ENCODE measurements at places on chromosomes 11 and 22.
A peak's percentile ranks its signal among the peaks of the same experiment; 100 is the strongest.

DNA sequence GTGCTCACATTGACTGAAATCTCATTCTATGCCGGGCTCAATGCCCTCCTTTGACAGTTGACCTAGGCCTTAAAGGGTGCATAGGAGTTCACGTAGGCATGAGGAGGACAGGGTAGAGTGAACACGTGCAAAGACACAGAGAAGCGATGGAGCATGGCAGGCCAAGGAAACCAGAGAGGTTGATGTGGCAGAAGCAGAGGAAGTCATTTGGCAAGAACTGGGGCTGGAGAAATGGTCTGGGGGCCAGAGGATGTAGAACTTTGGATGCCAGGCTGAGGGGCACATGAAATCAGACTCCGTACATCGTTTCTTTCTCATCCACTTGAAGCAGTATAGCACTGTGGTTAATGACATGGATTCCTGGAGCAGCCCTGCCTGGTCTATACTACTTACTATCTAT lies 13.6 kb upstream of the ABCC8 start:
- no peak for DNase-seq

DNA sequence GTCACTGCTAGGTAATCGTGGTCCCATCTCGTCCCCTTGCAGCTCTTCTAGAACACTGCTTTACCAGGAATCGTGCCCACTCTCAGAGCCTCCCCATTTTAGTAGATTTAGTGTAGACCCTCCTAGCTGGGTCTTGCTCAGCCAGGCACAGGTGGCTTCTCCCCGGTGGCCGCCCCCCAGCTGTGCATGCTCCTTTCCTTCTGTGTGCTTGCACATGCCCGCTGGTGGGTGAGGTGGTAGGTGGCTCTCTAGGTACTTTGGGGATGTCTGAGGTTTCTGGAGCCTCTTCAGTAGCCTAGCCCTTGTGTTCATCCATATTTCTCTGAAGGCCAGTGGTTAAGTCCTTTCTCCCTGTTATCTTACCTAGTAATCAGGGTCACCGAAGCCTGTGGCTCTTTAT lies 5.6 kb downstream of the TUB start:
- DNase-seq, result no peak

- no peak for DNase-seq
Observed at GRCh38 chr22:23122216-23122957, 19.4 kb downstream of the RSPH14 start.

GRCh38 chr22:46639843-46640242 lies 19.7 kb downstream of the GRAMD4 start:
- no peak for DNase-seq

DNA sequence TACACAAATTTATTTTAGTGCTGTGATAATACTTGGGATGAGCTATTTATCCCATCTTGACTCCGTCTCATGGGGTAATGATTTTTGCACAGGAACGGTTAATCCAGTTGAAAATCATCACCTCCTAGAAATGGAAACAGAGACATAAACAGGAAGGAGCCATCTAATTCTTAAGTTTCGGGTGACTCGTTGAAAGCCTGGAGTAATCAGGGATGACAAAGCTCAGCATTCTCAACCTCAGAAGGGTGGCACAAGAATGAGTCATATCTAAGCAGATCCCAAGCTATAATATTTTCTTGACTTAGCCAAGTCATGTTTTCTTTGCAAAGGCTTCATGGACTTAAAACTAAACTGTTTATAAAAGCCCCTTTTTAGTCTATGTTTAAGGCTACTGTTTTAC lies 280.8 kb upstream of the CCDC90B start:
- no peak for DNase-seq

- peak; percentile 80 for DNase-seq
Observed at GRCh38 chr11:83612891-83613766, 327.0 kb upstream of the CCDC90B start.

GRCh38 chr11:73011126-73011817 lies 130.8 kb downstream of the FCHSD2 start:
- no peak for DNase-seq

GRCh38 chr11:118277312-118277711 lies 13.2 kb upstream of the MPZL2 start:
- DNase-seq, result no peak

DNA sequence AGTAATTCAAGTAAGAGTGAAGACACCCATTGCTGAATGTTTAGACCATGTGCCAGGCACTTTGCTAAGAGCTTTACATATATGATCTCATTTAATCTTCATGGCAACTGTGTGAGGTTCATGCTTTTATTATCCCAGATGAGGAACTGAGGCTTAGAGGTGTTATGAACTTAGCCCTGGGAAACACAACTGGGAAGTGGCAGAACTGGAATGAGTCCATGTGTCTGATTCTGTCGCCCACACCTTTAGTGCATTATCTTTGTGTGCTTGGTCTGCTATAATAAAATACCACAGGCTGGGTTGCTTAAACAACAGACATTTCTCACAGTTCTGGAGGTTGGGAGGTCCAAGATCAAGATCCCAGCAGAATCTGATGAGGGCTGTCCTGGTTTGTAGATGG lies 108.7 kb upstream of the PLET1 start:
- DNase-seq, result no peak

DNA sequence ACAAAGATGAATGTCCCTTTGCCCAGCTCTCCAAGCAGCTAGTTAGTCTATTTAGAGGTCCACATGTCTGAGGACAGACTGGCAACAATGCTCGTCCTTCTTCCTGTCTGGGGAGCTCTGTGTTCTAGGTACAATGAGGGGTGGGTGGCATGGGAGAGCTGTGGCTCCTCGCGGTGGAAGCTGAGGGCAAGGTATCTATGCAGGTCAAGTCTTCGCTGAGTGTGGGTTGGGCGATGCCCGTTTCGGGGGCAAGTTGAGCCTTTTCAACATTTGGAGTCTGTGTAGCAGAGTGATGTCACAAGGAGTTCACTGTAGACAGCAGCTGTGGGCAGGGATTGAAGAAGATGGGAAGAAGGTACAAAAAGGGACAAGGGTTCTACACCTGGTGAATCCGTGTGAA lies 163.2 kb downstream of the FEZ1 start:
- DNase-seq, result no peak

- DNase-seq, result no peak
Observed at GRCh38 chr11:92269021-92269420, 44.4 kb downstream of the FAT3 start.

- no peak for DNase-seq
Observed at GRCh38 chr11:131756479-131757110, 386.2 kb downstream of the NTM start.

- DNase-seq, result no peak
Observed at GRCh38 chr11:67289226-67289650, at the start of gene ANKRD13D. TSS of gene ANKRD13D (plus strand) at chr11:67289303. CDS start at chr11:67289461, 158 bp downstream.

DNA sequence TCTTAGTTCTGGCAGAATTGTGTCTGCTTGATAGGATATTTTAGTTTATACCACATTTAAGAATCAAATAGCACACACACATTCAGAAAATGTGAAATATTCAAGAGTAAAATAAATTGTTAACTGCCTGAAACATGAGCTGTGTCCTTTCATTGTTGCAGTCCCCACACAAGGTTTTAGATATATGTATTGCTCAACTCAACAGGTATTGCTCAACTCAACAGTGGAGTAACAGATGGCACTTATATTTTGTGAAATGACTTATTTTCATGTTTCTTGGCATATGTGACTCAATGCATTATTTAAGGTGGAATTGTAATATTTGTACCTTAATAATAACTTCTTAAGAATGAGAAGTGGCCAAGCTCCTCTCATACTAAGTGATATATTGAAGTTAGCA lies 760.3 kb downstream of the CNTN5 start:
- no peak for DNase-seq

DNA sequence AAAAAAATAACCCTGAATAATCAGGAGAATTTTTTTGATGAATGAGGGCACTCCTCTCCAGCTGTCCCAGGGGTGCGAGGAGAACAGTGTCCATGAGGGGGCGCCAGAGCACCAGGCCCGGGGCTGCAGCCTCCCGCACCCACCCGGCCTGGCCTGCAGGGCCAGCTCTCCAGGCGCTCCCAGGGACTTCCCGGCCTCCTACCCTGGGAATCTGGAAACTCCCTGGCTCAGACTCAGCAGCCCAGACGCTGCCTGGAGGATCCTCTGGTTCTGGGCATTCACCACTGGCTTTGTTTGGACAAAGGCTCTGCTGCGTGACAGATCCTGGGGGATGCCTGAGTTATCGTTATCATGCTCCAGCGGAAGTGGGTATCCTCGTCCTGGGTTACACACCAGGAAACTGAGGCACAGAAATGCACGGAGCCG lies 31.0 kb downstream of the MCM5 start:
- peak; percentile 61 for DNase-seq

DNA sequence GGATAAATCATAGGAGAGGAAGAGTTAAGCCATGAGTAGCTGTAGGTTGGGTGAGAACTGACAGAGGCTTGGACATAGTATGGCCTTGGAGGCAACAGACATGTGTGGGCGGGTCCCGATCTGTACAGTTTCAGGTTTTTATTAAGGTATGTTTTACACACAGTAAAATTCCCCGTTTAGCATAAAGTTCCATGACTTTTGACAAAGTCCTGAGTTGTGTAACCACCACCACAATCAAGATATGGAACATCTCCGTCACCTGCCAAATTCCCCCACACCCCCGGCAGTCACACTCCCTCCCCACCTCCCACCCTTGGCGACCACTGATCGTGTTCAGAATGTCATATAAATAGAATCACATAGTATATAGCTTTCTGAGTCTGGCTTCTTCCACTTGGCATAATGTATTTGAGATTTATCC lies 68.1 kb downstream of the GRIK4 start:
- no peak for DNase-seq

- no peak for DNase-seq
Observed at GRCh38 chr11:16809886-16810668, 71.6 kb downstream of the C11orf58 start.

- DNase-seq, result peak; percentile 30
Observed at GRCh38 chr11:7513234-7514098, at the start of gene PPFIBP2. TSS of gene PPFIBP2 (plus strand) at chr11:7513999. CDS start at chr11:7549476, 35,477 bp downstream.

DNA sequence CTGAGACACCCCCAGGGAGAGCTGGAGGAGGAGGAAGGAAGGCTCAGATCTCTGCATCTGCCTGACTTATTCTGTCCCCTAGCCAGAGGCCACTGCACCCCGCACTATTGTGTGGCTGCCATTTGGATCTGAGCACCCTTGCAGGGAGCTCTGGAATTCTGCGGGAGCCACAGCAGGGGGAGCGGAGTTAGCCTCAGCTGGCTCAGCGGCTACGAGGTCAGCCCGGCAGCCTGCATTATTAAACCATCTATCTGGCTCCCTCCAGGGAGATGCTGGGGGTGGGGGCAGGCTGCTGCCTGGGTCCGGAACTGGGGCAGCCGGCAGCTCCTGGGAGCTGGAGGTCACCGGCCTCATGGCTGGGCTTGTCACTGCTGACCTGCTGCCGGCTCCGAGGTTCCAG lies 6.5 kb upstream of the ELFN2 start:
- no peak for DNase-seq

DNA sequence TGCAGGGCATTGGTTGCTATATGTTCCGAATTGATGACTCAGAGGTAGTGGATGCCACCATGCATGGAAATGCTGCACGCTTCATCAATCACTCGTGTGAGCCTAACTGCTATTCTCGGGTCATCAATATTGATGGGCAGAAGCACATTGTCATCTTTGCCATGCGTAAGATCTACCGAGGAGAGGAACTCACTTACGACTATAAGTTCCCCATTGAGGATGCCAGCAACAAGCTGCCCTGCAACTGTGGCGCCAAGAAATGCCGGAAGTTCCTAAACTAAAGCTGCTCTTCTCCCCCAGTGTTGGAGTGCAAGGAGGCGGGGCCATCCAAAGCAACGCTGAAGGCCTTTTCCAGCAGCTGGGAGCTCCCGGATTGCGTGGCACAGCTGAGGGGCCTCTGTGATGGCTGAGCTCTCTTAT lies 5.4 kb upstream of the TTC36 start:
- no peak for DNase-seq

DNA sequence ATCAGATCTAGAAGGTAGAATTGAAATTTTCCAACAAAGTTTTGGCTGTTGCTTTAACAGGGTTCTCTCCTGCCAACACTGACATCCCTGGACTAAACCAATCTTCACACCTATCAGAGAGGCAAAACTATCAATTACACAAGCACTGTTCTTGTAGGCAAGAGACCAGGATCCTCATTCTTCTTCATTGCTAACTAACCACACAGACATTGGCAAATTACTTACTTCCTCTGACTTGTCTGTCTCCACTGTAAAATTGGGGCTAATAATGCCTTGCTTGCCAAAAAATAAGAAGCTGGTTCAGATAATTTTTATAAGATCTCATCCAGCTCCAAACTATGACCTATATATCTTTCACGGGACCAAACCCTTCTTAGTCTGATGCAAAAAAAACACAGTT lies 93.8 kb upstream of the DDI1 start:
- DNase-seq, result no peak

DNA sequence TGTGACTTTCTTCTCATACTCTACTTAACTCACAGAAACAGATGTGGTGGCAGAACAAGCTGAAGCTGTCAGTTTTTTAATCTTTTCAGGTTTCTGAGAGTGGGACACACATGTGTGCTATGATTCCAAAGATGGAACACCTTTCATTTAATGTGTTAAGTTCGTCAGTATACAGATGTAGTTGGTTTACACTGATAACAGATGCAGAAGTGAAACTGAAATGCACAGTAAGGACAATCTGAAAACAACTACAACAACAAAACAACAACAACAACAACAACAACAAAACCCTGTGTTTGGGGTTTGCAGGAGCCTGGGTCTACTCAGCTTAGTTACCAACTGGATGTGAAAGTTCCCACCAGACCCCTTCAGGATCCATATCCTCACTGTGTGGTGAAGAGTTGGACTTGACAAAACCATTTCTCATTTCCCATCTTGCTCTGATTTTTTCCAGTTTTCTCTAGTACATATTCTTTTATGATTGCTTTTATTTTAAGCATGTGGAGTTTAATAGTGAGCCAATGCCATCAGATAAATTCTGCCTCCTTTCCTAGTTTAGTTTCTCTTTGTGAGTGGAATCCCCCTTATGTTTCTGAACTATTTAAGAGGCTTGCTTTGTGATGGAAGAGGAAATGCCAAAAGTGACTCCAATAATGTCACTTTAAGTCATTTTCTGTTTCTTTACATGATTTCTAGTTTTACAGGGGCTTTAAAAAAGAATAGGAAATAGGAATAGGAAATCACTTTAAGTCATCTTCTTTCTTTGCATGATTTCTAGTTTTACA lies 47.8 kb downstream of the ARHGAP42 start:
- DNase-seq, result no peak

DNA sequence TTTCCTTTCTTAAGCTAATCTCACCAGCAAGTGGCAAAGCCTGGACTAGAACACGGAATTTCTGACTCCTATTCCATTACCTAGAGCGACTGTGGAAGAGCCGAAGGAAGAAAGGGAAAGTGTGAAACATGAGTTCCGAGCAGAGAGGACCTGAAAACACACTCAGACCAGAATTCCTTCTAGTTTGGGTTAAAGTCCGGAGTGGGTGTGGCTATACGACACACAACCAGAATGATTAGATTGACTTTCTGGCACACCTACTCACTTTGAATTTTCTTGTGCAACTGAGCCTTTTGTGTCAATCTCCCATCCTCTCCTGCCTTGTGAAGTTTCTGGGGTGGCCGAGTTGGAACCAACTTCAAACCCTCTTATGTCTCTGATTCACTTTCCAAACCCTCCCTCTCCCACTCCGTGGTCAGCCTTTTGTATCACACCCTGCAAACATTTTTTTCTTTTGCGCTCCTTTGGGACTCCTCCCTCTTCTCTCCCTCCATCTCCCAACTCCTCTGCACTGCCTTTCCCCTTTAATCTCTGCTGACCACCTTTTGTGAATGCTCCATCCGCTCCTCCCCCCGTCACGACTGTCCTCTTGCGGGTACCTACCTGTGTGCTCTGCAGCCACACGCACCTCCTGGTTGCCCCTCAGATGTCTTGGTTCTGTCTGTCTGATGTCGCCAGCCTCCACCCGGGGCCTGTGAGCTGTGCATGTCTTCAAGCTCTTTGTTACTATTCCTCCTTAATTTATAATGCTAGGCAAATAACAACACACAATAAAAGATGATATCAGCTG lies 86.3 kb upstream of the BLID start:
- no peak for DNase-seq

GRCh38 chr11:10807493-10808234 lies 1.1 kb downstream of the EIF4G2 start:
- DNase-seq, result peak; percentile 42
